Activated T-helper 2 cell treated with anti-CD3 and anti-CD28 coated beads, Interferon-gamma antibody, Interleukin-2, Interleukin-4, amounts not matched to agents 10 μg/mL and 5 μg/mL and 100 μg/mL, durations not matched to agents 14 hours and 24 hours and 36 hours (primary cell): ENCODE measurements at places on chromosomes 5 and 9. TPM values are rescaled to one million over a fixed set of nuclear protein-coding genes. Genes with fewer than 3 reads are reported as not detected.

The DDX4 gene
- 0.09 TPM in 1 of 2 replicates, not detected in the other for total RNA-seq

DNA sequence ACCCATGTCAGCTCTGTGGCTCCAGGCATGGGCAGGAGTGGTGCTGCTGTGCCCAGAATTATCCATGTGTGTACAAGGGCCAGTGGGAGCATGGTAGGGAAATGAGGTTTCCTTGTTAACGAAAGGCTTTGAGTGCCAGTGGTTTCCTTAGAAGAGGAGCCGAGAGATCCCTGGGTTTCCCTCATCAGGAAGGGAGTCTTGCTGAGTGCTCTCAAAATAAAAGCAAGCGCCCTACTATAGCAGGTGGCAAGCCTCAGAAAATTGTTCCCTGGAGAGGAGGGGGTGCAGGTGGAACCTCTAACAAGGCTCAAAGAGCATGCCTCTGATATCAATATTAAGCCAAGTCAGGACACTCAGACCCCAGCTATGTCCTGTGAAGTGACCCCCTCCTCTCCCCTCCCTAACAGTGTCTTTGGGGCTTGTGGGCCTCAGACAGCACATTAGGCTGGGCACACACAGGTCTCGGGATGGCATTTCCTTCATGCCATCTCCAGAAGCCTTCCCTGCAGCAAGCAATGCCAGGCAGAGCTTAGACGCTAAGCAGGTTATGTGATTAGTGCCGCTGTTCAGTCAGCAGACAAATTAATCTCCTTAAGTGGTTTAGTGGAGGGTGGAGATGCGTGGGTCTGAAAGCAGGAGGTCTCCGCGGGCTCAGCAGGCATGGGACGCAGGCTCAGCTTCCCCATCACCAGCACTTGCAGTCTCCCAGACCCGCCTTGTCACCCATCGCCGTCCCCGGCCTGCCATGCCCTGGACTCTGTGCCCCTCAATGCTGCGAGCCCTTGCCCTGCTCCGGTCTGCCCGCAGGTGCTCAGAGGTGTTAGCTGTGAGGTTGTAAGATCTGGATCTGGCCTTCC is 60.0 kb upstream of the RARS1 start:
- DNase-seq: no peak

The PCDHGB7 gene
- total RNA-seq: 0.18 and 0.23 TPM in 2 replicates

The ADAMTSL2 gene
- total RNA-seq: not detected in 2 replicates

DNA sequence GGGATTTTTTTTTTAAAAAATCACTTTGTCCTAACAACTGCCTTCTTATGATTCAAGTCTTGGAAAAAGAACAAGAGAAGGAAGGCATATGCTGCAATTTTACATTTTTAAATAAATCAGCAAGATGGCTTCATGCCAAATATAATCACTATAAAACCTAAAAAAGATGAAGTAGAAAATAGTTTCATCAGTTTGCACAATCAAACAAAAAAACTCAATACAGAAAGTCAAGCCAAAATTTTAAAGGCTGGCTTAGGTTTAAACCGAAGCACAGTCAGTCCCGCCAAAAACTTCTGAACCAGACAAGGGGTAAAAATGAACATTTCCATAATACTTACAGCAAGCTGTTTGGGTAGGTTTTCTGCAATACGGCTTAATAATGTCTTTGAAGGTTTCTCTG is 57.3 kb downstream of the ZFR start:
- no peak for DNase-seq

The PLPP7 gene
- 0.21 TPM in 1 of 2 replicates, not detected in the other for total RNA-seq

DNA sequence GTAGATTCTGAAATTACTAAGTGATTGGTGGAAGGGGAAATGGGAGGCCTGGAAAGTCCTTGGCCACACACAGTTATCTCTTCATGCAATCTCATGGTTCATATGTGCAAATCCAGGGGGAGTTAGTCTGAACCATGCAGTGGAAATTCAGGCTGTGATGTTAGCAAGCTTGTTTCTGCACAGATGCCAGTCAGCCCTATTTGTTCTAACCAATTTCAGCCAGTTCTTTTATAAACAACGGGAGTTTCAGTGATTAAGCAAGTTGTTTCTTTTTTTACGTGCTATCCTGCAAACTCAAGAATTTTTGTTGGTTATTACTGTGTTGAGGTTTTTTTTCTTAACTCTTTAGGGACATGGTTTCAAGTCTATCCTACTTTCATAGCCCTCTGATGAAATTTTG is 298.0 kb downstream of the FER start:
- DNase-seq: no peak

GRCh38 chr9:130745210-130745800 is 51.7 kb downstream of the EXOSC2 start:
- no peak for DNase-seq

DNA sequence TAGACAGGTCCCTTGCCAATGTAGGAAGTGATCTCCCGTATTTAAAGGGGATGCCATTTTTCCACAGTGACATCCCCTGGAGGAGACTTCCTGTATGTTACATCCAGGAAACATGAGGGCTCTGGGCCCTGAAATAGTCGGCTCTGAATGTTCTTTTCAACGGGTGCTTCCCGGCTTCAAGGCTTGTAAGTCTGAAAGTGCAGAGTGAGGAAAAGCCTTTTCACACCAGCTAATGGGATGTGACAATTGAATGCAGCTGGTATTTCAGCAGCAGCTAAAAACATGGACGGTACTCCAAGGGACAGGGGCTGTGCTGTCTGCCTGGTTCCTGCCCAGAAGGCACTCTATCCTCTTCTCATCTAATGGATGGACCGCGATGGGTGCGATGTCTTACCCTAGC is 1.4 kb downstream of the IL9 start:
- no peak for DNase-seq

DNA sequence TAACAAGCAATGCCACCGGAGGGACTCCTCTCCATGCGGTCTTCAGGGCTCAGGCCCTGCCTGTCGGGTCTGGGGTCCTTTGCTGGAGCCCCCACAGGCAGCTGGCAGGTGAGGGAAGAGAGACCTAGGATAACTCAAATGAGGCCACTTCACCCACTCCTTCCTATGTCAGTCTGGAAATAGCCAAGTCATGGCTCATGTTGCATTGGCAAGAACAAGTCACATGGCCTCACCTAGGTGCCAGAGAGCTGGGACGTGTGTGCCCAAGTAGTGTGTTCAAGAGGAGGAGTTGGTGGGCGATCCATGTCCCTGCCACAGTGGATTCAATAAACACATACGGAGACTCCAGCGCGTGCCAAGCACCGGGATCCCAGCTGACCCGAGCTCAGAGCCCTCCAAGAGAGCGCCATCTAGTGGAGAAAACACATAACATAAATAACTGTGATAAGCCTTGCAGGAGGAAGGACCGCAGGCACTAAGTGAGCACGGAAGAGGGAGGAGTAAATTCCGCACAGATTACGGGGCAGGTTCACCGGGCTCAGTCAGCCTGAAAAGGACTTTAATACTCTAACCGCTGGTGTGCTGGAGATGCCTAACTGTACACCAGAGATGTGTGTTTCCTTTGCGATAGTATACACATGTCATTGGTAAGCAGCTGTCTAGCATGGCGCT is 580.8 kb downstream of the CCDC171 start:
- DNase-seq: peak; percentile 18

DNA sequence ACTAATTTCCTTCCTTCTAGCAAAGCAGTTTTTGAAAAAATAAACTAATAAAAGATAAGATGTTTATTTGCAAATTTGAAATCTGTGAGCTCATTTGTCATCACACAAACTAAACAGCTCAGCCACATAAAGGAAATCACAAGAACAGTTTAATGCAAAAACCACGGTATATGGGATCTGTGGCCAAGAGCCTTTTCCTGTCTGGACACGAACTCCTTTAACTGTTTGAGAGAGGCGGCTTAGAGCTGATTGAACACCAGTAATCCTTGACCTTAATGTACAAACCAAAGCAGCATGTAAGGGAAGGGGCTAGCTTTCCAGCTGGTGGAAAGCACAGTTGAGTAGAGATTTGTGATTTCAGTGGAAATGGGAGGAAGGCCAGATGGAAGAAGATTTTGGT is 66.3 kb upstream of the SPINK5 start:
- DNase-seq: no peak

DNA sequence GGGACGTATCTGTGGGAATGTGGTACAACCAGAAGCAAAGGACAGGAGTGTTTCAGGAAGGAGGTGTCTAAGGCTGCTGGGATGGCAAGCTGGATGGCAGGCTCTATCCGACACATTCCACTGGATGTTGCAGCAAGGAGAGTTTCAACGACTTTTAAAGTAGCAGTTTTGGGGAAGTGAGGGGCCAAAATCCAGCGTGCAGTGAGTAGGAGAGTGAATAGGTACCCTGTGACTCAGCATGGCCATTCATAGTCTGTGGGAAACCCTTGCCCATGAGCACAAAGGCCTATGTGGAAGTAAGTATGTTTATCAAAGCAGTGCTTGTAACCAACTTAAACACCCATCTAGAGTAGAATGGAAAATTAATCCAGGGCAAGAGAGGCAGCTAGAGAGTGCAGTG is 664.7 kb downstream of the ACTL7B start:
- DNase-seq: no peak

The SIT1 gene
- total RNA-seq: 90.2 and 92.1 TPM in 2 replicates

GRCh38 chr9:123893831-123894460 is 36.0 kb downstream of the DENND1A start:
- DNase-seq: no peak

The PDGFRB gene
- total RNA-seq: 0.46 and 1.3 TPM in 2 replicates

The SLC34A3 gene
- total RNA-seq: not detected in 2 replicates

The SLC6A7 gene
- not detected in 2 replicates for total RNA-seq

DNA sequence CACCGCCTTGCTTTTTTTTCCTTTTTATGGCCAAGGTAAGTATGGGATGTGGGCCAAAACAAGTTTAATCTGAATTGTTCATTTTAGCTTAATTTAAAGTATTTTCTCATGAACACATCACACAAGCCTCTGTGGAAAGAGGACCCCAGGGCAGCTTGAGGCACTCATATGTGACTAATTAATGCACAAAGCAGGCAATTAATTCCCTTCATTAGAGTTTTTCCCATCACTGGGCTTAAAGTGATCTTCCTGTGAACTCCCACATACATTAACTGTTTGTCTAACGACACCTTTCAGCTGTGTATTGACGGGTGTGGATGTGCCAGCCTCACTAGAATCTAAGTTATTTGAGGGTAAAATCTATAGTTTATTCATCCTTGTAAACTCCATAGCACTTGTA is 103.3 kb downstream of the MRPS27 start:
- no peak for DNase-seq

The CCL27 gene
- total RNA-seq: 0.25 and 0.55 TPM in 2 replicates

The PTGDS gene
- total RNA-seq: not detected in 2 replicates

DNA sequence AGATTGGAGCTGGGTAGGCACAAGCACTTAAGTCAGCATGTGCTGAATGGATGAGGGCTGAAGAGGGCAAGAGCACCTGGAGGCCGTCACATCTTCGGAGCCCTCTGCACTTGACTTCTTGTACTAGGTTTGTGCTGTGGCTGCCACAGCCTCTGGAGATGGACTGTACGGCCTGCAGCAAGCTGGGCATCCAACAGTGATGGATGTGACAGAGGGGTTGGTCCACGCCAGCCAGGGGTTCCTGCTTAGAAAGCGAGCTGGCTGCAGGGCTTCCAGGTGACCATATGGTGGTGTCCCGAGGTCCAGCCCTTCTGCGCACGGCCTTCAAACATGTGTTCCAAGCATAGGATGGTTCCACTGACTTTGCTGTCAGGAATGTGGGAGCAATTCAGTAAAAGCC is 65.1 kb upstream of the PHYKPL start:
- DNase-seq: no peak

- no peak for DNase-seq
Observed at GRCh38 chr9:115522912-115523311, 405.0 kb upstream of the TNC start.

The MYOT gene
- total RNA-seq: not detected in 2 replicates

- no peak for DNase-seq
Observed at GRCh38 chr9:133634081-133634691, 2.0 kb upstream of the DBH start.

The SHROOM1 gene
- 7.7 and 9.3 TPM in 2 replicates for total RNA-seq

The TMC1 gene
- total RNA-seq: not detected in 2 replicates

The SPOCK1 gene
- total RNA-seq: not detected in 2 replicates

The PCA3 gene
- total RNA-seq: not detected in 2 replicates

GRCh38 chr5:88727705-88728313 is 155.2 kb downstream of the MEF2C start:
- DNase-seq: no peak

DNA sequence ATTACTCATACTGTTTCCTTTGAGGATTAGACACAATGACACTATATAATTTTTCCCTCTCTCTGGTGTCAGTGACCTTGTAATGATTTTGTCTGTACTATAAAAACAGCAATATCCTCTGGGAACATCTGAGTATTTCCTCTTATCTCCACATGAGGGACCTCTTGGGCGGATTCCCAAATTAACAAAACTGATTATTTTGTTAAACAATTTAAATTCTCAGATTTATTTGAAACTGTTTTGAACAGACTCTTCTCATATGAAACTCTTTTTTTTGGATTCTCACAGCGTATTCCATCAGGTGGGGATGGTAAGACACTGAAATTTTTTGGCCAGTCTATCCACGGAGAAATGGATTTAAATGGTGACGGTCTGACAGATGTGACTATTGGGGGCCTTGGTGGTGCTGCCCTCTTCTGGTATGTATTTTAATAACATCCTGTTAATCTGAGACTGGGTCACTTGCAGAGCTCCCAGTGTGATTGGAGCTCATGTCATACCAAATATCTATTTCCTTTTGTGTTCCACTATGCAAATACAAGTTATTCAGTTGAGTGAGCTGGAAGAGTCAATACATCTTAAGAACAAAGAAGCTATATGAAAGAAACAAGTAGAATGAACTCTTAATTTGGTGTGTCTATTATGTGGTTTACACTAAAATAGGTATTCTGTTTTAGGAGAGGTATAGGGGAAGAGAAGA is 73.8 kb upstream of the ITGA2 start:
- peak; percentile 31 for DNase-seq

The POLK gene
- 41.4 and 42.6 TPM in 2 replicates for total RNA-seq

GRCh38 chr9:90368928-90369327 is 273.7 kb downstream of the DIRAS2 start:
- DNase-seq: no peak

The LIFR gene
- total RNA-seq: 0.25 TPM in 1 of 2 replicates, not detected in the other

GRCh38 chr5:38371596-38371995 is 113.2 kb downstream of the EGFLAM start:
- no peak for DNase-seq

GRCh38 chr5:87277279-87277835 is 9.7 kb downstream of the RASA1 start:
- DNase-seq: no peak

The CCL19 gene
- not detected in 2 replicates for total RNA-seq

DNA sequence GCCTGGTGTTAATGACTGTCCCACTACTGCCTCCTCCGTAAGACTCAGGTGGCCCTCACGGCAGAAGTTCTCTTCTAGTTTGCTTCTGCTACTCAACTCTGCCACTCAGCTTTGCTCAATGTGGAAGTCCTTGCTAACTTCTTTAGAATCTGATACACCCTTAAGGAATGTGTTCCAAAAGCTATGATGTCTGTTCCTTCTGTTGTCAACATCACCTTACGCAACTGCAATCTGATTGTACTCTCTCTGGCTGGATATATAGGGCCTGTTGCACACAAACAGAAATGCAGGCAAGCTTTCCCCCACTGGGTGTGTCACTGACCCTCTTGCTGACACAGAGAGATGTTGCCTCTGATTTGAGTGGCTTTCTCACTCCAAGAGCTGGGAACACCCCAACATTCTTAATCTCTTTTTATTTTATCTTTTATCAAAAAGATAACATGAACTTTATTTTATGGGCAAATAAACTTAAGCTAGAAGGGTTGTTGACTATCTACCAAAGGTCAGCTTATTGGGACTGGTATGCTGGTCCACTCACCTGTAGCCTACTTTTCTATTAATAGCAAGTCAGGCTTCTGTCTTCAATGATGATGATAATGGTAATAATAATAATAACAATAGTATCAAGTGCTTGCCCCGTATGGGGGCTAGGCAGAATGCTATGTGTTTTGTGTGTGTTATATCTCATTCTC is 25.2 kb downstream of the TMEM252 start:
- DNase-seq: no peak

The EFNA5 gene
- 0.32 TPM in 1 of 2 replicates, not detected in the other for total RNA-seq

The NRARP gene
- 9.3 and 11.2 TPM in 2 replicates for total RNA-seq
